Activated CD4-positive, alpha-beta T cell treated with anti-CD3 and anti-CD28 coated beads for 4 hours (primary cell): ENCODE measurements at places on chromosomes 1 and 21.

- DNase-seq: no peak
Observed at GRCh38 chr1:115790846-115791245, 22.3 kb upstream of the CASQ2 start.

DNA sequence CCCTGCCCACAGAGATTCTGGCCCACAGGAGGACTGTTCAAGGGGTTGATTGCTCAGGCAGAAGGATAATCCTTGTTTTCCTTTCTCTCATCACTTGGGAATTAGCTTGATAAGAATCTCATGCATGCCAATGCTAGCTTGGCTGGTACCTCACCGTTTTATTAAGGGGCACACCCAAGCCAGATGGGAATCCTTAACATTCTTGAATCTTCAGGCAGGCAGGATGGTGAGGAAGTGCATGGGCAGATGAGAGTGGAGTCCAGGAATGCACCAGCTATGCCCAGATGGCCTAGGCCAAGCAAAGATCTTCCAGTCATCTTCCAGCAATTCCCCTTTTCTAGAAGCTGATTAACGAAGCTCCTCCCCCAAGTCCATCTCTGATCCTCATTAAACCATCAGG lies 4.1 kb upstream of the LCE7A start:
- no peak for DNase-seq

GRCh38 chr1:28326515-28326914 lies 2.3 kb upstream of the MED18 start:
- DNase-seq: no peak

DNA sequence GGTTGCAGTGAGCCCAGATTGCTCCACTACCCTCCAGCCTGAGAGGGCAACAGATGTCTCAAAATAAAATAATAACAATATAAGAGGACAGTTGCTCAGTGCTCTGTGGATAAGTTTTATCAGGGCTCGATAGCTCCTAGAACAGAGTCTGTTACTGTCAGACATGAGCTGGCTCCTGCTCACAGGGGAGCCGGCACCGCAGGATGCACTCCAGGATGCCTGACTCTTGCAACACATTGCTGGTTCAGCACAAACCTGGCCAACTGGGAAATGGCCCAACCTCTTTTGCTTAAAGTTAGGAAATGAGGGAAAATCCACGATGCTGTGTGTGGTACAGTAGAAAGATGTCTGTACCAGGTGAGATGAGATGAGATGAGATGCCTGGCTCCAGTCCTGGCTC lies 5.8 kb upstream of the CTSE start:
- DNase-seq: no peak

DNA sequence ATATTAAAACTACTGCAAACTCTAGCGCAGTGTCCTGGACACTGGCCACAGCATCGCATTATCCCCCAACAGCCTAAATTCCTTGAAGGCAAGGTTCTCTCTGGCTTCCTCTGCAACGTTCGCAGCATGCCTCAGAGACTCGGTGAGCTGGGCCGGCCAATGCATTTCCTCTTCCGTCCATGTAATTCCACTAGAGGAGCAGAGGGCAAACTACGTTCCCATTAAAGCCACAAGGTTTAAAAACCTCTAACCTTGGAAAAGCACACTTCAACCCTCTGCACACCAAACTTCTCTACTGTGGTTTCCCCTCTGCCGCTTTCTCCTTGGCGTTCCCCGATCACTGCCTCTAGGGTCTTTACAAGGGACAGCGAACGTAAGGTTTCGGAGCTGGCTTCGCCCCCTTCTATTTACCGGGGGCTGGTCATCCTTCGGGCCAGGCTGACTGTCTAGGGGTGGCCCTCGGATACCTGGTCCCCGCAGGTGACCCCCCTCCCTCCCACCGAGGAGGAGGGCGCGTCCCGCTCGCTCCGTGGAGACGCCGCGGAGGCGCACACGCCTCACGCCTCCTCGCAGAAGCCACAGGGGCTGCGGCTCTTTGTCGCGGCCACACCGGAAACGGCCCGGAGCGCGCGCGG lies 456 bp upstream of the SMYD2 start:
- DNase-seq: no peak

DNA sequence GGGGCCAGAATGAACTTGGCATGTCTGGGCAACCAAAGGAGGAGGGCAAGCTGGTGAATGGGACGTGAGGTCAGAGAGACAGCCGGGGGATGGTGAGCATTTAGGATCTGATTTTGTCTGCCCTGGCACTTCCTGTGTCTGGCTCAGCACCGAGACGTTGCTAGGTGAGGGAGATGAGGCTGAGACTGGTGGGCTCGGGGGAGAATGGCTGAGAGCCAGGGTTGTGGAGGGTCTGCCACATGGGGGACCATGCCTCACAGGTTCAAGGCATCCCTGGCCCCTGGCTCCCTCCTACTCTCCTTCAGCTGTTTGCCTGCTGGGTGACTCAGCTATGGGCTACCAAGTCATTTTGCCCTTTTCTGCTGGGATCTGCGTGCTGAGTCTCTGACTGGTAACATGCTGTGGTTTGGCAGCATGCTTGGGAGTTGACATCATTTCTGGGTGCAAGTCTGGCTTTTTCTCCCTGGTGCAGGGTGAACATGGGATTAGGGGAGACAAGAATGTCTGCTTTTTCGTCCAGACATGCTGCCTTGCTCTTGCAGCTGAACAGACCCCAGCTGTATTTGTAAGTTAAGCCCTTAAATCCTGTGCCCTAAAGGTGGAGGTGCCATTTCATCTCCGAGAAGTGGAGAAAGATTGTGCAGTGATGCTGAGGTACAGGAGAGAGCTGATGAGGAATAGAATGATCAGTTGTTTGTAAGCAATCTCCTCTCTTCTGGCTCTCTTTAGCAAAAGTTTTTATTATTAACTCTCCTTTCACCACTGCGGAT lies 17.6 kb downstream of the GALNT2 start:
- DNase-seq: peak; percentile 35
